ENCODE measurements at places on chromosomes 7 and 10.

DNA sequence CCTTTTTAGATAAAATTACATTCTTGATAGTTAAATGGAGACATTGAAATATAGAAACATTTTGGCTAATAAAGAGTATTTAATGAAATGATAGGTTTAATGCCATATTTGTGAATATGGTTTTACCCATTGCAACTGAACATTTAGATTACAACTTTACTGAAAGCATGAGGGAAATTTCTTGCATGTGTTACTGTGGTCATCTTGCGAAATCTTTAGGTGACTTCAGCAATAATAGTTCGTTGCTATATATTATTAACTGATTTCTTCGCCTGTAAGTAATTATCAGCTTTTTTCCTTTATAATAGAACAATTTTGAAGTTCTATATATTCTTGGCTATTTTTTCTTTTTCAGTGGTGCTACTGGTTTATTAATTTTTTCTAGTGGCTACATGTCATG, 83.2 kb downstream of the MLLT10 start:
- DNase-seq: no peak

DNA sequence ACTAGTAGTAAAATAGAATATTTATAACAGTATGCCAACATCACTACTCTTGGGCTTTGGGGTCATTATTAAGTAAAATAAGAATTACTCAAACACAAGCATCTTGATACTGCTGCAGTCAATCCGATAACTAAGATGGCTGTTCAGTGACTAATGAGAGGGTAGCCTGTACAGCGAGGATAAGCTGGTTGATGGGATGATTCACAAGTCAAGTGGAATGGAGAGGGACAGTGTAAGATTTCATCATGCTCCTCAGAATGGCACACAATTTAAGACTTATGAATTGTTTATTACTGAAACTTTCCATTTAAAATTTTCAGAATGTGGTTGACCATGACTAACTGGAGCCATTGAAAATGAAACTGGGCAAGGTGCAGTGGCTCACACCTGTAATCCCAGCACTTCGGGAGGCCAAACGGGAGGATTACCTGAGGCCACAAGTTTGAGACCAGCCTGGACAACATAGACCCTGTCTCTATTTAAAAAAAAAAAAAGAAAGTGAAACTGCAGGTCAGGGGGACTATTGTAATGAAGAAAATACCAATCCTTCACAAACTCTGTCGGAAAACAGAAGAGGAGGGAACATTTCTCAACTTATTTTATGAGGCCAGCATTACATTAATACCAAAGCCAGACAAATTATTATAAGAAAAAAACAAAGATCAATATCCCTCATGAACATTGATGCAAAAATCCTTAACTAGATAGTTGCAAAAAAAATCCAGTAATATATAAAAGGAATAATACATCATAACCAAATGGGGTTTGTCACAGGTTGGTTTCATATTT, 11.2 kb downstream of the AVL9 start:
- no peak for DNase-seq

GRCh38 chr10:96840841-96841518, 8.9 kb downstream of the LCOR start:
- no peak for DNase-seq

GRCh38 chr10:118633786-118634185, 38.3 kb upstream of the PRLHR start:
- no peak for DNase-seq

- peak; percentile 69 for DNase-seq
These were observed 2.6 kb upstream of the COX19 start for GRCh38 chr7:978049-978346.

DNA sequence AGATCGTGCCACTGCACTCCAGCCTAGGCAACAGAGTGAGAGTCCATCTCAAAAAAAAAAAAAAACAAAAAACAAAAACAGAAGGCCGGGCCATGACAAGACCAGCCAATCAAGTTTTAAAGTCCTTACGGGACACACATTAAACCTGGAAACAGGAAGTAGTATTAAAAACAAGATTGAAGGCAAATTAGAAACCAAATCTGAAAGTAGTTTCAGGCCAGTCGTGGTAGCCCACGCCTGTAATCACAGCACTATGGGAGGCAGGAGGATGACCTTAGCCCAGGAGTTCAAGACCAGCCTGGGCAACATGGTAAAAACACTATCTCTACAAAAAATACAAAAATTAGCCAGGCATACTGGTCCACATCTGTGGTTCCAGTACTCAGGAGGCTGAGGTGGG, 18.1 kb downstream of the PSAP start:
- no peak for DNase-seq

DNA sequence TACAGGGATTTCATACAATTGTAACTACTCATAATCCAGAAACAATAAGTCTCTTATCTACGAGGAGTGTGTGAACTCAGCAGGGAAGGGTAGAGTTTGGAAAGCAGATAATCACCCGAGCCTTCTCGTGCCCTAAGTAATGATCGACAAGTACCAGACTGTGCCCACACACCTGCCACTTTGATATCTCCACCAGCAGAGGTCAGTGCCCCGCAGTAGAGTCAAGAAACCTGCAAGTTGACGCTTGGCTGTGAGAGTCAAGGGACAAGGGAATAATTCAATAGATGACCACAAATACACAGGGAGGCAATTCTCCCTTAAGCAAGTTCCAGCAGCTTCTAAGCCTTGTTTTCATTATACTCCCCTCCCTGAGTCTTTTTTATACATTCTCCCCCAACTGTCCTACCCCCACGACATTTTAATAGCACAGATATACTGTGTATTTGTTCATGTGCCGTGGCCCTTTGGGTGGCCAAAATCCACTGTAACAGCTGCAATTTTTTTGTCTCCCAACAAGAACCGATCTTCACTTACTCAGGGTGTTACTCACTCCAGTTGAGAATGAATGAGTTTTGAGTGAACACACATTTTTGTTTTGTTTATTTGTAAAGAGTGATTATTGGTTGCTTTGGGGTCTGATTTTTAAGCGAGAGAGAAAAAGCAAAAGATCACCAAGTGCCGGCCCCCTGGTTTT, 106.9 kb upstream of the RHEB start:
- DNase-seq: peak; percentile 69

GRCh38 chr10:6607778-6608177, 27.7 kb upstream of the PRKCQ start:
- no peak for DNase-seq

GRCh38 chr7:141551782-141552181, 572 bp downstream of the AGK start:
- DNase-seq: no peak

DNA sequence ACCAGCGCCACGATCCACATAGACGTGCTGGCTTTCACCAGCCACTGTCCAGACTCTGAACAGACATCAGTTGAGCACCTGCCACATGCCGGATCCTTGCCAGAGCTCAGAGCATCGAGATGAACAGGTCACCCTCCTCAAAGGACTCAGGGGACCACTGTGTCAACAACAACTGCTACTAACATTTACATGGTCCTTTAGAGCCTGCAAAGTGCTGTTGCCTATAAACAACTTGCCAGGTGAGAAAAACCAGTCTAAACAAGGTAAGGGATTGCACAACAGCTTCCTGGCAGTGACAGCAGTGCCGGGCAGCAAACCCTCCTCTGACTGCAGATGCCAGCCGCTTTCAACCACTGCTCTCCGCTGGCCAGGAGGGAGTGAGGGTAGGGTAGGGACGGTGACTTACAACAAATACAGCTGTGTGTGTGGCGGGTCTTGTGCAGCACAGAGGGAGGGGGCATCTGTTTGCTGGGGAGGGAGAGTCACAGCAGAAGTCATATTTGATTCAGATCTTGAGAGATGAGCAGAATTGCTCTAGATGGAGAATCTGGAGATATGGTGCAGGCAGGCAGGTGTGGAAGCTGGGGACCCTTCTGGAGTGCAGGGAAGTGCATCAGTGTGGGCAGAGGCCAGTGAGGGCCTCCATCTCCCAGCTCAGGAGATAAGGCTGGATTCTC, 32.8 kb upstream of the RHEB start:
- no peak for DNase-seq

- DNase-seq: no peak
These were observed 135.2 kb downstream of the INHBA start for GRCh38 chr7:41567731-41568114.

DNA sequence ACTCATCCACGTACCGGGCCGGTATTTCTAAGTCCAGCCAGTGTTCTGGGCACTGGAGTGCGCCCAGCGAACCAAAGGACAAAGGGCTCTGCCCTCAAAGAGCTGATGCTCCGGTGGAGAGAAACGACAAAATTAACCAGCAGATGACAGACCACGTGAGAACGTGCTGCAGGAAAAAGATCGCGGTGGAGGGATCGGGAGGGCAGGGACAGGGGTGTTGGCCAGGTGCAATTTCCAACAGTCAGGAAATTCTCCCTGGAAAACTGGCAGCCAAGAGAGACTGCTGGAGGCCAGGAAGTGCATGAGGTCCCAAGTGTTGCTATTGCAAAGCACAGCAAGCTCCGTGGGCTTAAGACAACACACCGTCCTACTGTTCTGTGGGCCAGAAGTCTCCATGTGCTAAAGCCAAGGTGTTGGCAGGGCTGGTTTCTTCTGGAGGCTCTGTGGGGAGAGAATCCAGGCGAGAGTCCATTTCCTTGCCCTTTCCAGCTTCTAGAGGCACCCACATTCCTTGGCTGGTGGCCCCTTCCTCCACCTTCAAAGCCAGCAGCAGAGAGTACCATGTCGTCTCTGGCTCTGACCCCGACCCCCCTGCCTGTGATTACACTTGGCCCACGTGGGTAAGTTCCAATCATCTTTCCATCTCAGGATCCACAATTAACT, 21.3 kb upstream of the AMZ1 start:
- DNase-seq: no peak

GRCh38 chr10:121774404-121774803, 153.4 kb downstream of the ATE1 start:
- DNase-seq: no peak

DNA sequence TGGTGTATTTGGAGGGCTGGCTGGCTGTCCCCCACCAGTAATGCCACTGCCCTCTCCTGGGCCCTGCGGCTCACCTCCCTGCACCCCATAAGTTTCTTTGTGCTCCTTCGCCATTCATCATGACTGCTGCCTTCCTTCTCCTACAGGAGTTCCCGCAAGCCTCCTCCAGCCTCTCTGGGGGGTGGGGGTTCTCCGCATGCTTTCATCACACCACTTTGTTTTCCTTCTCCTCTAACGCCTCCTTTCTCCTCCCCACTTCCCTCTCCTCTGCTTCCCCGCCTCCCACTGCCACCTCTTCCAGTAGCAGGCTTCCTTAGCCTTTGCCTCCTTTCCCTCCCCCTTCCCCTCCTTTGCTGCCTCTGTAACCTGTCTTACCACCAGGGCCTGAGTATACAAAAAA, 58.1 kb downstream of the PAX2 start:
- DNase-seq: no peak

DNA sequence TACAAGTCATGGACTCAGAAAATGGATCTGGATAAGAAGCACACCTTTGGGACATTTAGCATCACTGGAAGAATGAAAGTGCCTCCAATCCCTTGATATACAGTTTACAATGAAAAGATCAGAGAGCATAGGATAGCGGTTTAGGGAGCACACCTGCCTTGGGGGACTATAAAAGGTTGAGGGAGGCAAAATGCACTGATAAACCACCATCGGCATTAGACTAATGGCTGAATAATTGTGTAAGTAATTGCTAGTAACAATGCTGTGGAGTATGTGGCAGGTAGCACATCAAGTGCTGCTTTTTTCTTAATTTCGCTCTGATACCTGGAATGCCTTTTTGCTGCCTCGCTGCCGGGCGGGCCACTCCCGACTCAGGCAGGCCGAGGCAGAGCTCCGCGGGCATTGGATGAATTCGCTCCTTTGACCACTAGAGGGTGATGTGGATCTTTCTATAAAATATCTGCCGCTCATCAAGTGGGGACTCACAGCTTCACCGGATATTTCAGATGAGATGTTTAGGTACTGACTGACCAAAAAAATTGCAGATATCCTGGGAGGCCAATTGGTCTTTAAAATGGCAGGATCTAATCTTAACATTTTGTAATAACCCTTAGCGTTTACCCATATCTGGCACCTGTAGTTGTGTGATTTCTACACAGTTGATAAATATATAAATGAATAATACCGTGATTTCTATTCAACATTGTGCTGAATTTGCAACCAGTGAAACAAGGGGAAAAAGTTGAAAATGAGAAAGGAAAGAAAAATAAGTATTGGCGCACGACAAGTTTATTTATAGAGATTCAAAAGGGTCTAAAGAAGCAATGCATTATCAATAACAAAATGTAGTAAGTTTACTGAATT, 116.8 kb upstream of the PRSS1 start:
- DNase-seq: peak; percentile 87

DNA sequence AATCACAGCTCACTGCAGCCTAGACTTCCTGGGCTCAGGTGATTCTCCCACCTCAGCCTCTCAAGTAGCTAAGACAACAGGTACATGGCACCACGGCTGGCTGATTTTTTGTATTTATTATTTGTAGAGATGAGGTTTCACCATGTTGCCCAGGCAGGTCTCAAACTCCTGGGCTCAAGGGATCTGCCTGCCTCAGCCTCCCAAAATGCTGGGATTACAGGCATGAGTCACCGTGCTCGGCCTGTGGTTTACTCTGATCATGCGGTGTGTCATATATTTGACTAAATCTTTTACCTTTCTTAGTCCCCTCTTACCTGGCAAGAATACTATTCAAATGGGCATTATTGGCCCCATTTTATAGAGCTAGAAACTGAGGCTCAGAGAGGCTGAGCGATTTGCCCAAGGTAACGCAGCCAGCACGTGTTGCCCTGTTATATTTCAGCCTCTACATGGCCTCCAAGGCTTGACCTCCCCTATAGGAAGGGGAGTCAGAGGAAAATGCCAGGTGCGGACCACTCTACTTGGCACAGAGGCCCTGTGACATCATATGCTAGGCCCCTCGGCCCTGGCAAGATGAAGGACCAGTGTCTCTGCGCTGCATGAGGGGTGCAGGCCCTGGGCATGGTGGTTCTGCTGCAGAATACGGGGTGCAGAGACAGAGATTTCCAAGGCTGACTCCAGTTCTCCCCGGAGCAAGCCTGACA, 8.2 kb downstream of the ZCCHC24 start:
- no peak for DNase-seq

DNA sequence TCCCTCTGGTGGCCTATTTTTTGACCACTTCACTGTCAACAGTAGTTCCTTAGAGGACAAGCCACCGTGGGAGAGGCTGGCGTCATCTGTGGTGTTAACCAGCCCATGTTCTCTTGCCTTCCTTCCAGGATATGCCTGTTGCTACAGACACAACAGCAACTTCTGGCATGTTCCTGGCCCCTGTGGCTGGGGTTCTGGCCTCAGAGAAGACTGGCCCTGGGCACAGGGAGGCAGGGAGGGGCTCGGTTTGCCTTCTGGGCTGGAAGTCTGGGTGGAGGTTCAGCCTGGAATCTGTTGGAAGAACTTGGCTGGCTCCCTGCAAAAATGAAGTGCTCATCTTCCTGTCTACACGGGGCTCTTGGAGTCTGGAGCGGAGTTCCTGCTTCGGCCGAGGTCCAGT, 25.7 kb downstream of the GOLGA7B start:
- no peak for DNase-seq

- no peak for DNase-seq
These were observed 4.0 kb downstream of the MXI1 start for GRCh38 chr10:110211465-110211843.

DNA sequence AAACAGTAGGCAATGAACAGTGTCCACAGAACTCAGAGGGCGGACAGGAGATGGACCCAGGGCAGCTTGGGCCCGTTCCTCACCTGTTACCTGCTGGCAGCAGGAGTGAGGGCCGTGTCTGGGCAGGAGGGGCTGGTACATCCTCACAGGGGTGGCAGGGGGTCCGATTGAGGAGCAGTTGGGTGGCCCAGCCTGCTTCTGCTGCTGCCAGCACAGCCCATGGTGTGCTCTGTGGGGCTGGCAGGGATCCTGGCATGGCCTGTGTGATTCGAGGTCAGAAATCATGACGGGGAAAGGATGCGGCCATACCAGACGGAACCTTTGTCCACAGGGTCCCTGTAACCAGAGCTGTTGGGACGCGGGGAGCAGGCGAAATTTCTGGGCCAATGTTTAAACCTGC, 49.6 kb downstream of the INPP5A start:
- no peak for DNase-seq
